ENCODE measurements at places on chromosomes 12 and 14.
A peak's percentile ranks its signal among the peaks of the same experiment; 100 is the strongest.

- DNase-seq: no peak
Observed at GRCh38 chr12:91203610-91204009, 21.0 kb upstream of the DCN start.

DNA sequence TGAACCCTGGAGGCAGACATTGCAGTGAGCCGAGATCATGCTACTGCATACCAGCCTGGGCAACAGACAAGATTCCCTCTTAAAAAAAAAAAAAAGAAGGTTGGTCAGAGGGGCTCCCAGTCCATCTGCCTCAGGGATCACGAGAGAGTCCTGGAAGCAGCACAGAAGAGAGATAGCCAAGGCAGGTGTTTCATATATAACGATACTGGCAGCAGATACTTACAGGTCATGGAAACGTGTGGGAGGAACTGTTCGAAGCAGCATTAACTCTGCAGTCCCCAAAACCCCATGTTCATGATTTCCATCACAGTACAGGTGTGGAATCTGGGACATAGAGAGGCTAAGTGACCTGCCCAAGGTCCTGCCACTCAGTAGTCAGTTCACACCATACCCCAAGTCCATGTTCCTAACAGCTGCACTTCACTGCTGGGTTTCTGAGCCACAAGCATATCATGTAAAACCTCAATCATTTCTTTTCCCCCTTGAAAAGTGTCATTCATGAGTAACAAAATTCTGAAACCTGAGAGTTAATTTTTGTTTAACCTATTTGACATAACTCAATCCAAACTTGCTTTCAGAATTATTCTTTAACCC is 16.7 kb downstream of the CDK2AP1 start:
- DNase-seq: no peak

GRCh38 chr12:47082796-47083621 is 3.2 kb upstream of the AMIGO2 start:
- DNase-seq: peak; percentile 91

GRCh38 chr14:46985529-46986380 is 334.2 kb upstream of the RPL10L start:
- DNase-seq: no peak

DNA sequence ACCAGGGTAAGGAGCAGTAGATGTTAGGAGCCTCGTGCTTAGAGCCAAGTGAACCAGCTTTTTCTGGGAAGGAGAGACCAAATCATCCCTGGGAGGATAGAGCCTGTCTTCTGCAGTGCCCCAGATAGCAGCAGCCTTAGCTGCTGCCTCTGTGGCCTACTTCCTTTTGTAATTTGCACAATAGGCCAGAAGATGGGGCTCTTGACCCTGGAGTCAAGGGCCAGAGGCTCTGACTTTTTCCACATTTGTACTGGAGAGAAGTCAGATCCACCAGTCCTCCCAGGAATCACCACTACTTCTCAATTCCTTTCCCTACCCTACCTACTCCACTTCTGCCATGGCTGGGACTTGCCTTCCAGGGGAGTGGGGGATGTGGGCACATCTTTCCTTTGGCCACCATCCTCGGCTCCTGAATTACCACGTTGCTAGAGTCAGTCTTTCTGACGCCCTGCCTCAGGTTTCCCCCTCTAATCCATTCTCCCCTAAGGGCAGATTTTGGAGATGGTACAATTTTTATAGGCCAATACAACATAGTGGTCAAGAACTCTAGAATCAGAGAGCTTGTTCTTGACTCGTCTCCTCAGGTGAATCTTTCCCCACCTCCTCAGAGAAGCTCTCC is 3.3 kb upstream of the SLC4A8 start:
- DNase-seq: peak; percentile 4

GRCh38 chr12:34033628-34034296 is 11.5 kb downstream of the ALG10 start:
- DNase-seq: no peak
